Stimulated activated CD8-positive, alpha-beta memory T cell treated with anti-CD3 and anti-CD28 coated beads, Interleukin-7, amount 100 ng/mL, for 48 hours (primary cell): ENCODE measurements at places on chromosomes 3 and 15.

DNA sequence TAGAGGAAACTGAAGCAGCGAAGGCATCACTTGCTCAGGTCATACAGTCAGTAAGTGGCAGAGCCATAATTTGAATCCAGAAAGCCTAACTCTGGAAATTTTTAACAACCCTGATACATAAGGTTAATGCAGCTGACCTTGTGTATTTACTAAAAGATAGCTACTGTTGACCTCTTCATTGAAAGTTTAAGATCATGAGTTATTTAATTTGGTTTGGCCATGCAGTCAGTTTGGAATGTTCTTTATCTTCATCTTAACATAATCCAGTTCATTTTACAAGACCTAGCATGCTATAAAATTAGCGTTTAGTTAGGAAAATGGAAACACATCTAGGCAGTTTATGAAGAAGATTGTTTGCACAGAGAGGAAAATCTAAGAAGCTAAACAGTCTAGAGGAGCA is 240.9 kb downstream of the RBMS3 start:
- no peak for DNase-seq

- no peak for DNase-seq
Observed at GRCh38 chr3:134086616-134087015, 56.9 kb upstream of the SLCO2A1 start.

DNA sequence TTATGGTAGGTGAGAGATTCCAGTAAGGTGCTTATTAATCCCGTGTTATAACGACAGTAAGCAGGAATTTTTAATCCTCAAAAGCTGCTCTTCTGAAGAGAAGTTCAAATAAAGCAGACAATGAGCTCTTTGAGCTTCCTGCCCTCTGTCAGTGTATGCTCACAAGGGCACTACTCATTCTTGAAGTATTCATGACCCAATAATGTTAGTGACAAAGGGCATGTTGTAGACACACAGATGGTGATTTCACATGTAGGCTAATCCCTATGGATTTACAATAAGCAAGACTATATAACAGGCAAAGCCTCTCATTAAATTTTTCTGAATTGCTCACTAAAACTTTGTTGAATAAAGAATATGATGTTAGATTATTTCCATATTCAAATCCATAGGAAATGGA is 578.6 kb downstream of the RSL24D1 start:
- DNase-seq = no peak

DNA sequence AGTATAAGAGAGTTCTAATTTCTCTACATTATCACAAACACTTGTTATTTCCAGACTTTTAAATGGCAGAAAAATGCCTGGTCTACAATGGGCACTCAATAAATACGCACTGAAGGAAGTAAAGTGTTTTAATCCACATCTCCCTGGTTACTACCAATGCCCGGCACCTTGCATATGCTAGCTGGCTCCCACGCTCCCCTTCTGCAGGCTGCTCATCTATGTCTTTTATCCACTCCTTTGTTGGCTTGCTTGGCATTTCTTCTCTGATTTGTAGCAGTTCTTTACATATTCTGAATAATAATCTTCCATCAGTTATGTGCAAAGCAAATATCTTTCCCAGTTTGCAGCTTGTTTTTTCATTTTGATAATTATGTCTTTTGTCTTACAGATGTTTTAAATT is 74.6 kb upstream of the PRR23E start:
- no peak for DNase-seq

GRCh38 chr15:71089801-71090200 is 25.5 kb upstream of the THSD4 start:
- DNase-seq = no peak
